ENCODE measurements at places on chromosomes 2 and 18. TPM values are rescaled to one million over a fixed set of nuclear protein-coding genes. Genes with fewer than 3 reads are reported as not detected.

GRCh38 chr2:88735853-88736252, 44.4 kb downstream of the RPIA start:
- H3K4me1 ChIP-seq, result peaks cover 17% of the 10 kb centered on the region
- no peaks in the 10 kb centered on the region for H3K27me3 ChIP-seq
- H3K27ac ChIP-seq, result no peak overlapping the region
- H3K4me3 ChIP-seq, result no peak overlapping the region
- H3K36me3 ChIP-seq, result no peaks in the 10 kb centered on the region

GRCh38 chr2:38244301-38244700, 132.8 kb downstream of the ATL2 start:
- no peaks in the 10 kb centered on the region for H3K36me3 ChIP-seq
- H3K4me3 ChIP-seq, result no peak overlapping the region
- peaks cover 7% of the 10 kb centered on the region for H3K4me1 ChIP-seq
- H3K27me3 ChIP-seq, result peaks cover 6% of the 10 kb centered on the region
- H3K27ac ChIP-seq, result no peak overlapping the region
- DNase-seq, result no peak

Gene NXPH2
- total RNA-seq, result 0.83 TPM

DNA sequence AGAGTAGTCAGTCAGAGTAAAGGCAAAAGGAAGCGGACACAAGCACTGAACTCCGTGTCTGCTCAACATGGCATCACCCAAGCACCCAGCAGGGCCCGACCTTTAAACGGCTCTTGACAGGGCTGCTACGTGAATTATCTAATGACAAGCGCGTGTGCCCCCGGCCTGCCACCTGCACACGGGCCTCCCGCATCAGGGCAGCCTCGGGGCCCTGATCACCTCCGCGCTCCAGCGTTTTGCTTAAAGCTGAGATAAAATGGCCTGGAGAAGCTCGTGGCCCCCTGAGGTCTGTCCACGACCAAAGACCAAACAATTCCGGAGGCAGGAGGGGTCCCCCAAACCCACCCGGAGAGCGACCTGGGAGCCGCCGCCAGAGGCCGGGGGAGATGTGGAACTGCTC, 376 bp downstream of the NDUFA10 start:
- peaks cover 3% of the 10 kb centered on the region for H3K4me1 ChIP-seq
- peaks cover 12% of the 10 kb centered on the region for H3K36me3 ChIP-seq
- H3K4me3 ChIP-seq, result peak overlapping the region; percentile 95
- peaks cover 6% of the 10 kb centered on the region for H3K27me3 ChIP-seq
- peak overlapping the region; percentile 89 for H3K27ac ChIP-seq

Gene CTDSP1
- 9.7 TPM for total RNA-seq

- DNase-seq, result no peak
- H3K36me3 ChIP-seq, result no peaks in the 10 kb centered on the region
- no peak overlapping the region for H3K4me3 ChIP-seq
These were observed 8.9 kb downstream of the CCL20 start for GRCh38 chr2:227822416-227823003.

DNA sequence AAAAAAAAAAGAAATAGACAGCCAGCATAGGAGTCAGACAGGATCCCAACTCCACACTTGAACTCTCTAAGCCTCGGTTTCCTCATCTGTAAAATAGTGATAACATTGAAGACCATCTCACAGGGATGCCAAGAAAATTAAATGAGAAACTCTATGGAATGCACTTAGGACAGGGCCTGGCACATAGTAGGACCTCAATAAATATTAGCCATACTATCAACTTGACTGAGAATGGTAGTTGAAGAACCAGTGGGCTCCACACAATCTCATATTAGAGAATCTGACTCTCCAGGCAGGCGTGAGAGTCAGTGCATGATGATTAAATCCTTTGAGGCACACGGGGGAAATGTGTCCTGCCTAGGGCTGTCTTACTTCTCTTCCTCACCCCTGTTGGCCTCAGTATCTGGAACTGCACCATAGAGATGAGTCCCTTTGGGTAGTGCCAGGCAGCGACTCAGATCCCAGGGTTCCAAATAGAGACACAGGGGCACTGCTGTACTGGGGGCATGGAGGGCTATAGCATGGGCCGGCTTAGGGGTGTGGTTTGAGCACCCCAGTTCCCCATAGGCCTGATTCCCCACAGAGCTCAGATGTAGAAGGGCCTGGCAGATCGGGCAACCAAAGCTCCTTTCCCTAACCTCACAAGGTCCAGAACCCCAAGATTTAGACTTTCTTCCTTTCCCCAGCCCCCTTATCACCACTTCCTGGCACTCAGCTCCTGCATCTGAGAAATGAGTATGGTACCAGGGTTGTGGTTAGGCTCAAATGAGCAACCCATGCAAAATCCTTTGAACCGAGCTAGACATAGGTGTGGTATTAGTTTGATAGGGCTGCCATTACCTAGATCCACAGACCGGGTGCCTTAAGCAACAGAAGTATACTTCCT, 51.3 kb upstream of the CAB39 start:
- peaks cover 1% of the 10 kb centered on the region for H3K4me1 ChIP-seq
- no peak overlapping the region for H3K4me3 ChIP-seq
- no peak overlapping the region for H3K27ac ChIP-seq

GRCh38 chr2:241844831-241845578, 13.7 kb downstream of the PDCD1 start:
- H3K27me3 ChIP-seq, result peaks cover 9% of the 10 kb centered on the region
- peak overlapping the region; percentile 52 for H3K4me3 ChIP-seq
- peak overlapping the region; percentile 15 for H3K27ac ChIP-seq
- peaks cover 1% of the 10 kb centered on the region for H3K4me1 ChIP-seq
- peaks cover 5% of the 10 kb centered on the region for H3K36me3 ChIP-seq

DNA sequence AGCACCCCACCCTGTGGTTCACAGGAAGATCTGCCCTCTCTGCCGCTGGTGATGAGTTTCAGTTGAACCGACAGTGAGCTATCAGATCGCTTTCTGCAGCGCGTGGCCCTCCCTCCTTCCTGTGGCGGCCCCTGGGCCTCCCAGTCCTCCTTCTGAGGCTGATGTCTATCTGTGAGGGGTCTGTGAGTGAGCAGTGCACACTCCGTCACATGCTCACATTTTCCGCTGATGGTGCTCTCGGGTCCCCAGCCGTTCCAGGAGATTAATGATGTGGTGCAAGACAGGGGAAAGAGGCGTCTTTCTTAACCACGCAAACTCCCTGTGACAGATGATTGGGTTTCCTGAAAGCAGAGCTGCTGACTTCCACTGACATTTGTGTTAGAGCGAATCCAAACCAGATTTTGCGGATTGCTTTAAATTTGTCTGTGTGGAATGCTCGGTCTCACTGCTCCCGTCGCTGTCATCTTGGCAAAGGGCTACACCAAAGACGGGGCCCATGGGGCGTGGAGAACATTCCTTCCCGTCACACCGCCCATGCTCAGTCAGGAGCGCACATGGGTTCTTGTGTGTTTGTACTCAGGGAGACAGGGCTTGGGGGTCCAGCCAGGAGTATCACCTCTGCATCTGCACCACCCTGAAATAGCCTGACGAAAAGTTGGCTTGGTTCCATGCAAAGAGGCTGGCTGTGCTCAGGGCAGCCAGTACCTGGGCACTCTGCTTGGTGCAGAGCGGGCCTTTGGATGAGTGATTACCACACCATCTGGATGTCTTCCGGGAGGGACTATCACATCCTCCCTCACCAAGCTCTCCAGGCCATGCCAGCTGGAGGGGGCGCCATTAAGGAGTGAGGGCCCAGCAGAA, 154.7 kb upstream of the HS6ST1 start:
- peak overlapping the region; percentile 5 for H3K4me3 ChIP-seq
- H3K27me3 ChIP-seq, result peaks cover 3% of the 10 kb centered on the region
- H3K27ac ChIP-seq, result no peak overlapping the region
- peaks cover 15% of the 10 kb centered on the region for H3K4me1 ChIP-seq
- peaks cover 12% of the 10 kb centered on the region for H3K36me3 ChIP-seq
- DNase-seq, result no peak

DNA sequence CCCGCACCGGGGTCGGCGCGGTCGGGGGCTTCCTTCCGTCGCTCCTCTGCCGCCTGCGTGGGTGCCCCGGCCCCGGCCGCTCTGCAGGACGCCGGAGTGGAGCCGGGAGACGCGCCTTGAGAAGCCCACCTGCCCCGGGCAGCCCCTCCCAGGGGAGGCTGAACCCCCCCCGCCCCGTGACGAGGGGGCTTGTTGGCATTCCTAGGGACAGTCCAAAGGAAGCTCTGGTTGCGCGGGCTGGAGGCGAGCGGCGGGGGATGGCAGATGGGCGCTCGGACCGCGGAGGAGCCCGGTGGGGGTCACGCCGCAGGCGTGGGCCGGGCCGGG, 133.5 kb upstream of the MGAT5 start:
- peak; percentile 37 for DNase-seq
- H3K4me3 ChIP-seq, result no peak overlapping the region
- H3K36me3 ChIP-seq, result no peaks in the 10 kb centered on the region
- H3K27ac ChIP-seq, result no peak overlapping the region
- peaks cover 28% of the 10 kb centered on the region for H3K4me1 ChIP-seq

GRCh38 chr2:5791371-5791770, 99.2 kb downstream of the SOX11 start:
- H3K27ac ChIP-seq, result no peak overlapping the region
- H3K27me3 ChIP-seq, result peaks cover 3% of the 10 kb centered on the region
- no peak overlapping the region for H3K4me3 ChIP-seq
- H3K4me1 ChIP-seq, result peaks cover 7% of the 10 kb centered on the region
- DNase-seq, result no peak

DNA sequence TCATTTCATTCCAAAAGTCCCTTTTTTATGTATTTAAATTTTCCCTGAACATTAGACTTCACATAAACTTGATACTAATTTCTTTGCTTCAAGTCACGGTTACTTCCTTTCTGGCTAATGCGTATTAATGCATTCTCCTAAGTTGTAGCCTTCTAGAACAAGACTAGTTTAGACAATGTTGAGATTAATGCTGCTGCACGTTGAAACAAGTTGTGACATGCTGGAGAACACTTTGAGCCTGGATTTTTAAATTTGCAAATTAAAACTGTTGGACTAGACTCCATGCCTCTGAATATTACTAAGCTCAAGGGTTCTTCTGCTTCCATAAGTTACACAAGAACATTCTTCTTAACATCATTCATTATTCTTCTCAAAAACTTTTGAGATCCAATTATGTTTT, 29.1 kb downstream of the ID2 start:
- peaks cover 2% of the 10 kb centered on the region for H3K27me3 ChIP-seq
- H3K4me3 ChIP-seq, result no peak overlapping the region
- H3K4me1 ChIP-seq, result no peaks in the 10 kb centered on the region
- no peak overlapping the region for H3K27ac ChIP-seq
- DNase-seq, result no peak

Data from glutamatergic neuron (in vitro differentiated cells).